Astrocyte (in vitro differentiated cells and primary cell): ENCODE measurements at places on chromosomes 4 and X. TPM values are rescaled to one million over a fixed set of nuclear protein-coding genes. Genes with fewer than 3 reads are reported as not detected.
A peak's percentile ranks its signal among the peaks of the same experiment; 100 is the strongest.

Gene MAGEB17
- total RNA-seq = not detected in 2 replicates

Gene TREX2
- 0.36 TPM in 1 of 2 replicates, not detected in the other for total RNA-seq

Gene GPC3
- total RNA-seq = 2.7 and 8.2 TPM in 2 replicates

Gene ERAS
- 0.24 TPM in 1 of 2 replicates, not detected in the other for total RNA-seq

Gene BRS3
- total RNA-seq = not detected in 2 replicates

Gene ARHGAP4
- 3.9 and 4.3 TPM in 2 replicates for total RNA-seq

Gene ATOH1
- total RNA-seq = not detected in 2 replicates

Gene PRR32
- not detected in 2 replicates for total RNA-seq

Gene LETM1
- total RNA-seq = 53.1 and 60.3 TPM in 2 replicates

Gene ATP8A1
- 2.9 TPM in 2 replicates for total RNA-seq

Gene SLC2A9
- 0.54 and 0.62 TPM in 2 replicates for total RNA-seq

Gene NXF2B
- total RNA-seq = not detected in 2 replicates

Gene HELT
- not detected in 2 replicates for total RNA-seq

DNA sequence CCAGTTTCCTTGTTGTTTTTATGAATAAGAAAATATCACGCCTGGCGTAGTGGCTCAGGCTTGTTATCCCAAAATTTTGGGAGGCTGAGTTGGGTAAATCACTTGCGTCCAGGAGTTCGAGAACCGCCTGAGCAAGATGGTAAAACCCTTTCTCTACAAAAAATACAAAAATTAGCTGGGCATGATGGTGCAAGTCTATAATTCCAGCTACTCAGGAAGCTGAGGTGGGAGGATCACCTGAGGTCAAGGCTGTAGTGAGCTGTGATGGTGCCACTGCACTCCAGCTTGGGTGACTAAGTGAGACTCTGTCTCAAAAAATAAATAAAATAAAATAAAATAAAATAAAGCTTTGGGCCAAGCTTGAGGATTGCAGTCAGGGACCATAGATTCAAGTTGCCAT, 827.2 kb downstream of the FSTL5 start:
- DNase-seq = no peak

DNA sequence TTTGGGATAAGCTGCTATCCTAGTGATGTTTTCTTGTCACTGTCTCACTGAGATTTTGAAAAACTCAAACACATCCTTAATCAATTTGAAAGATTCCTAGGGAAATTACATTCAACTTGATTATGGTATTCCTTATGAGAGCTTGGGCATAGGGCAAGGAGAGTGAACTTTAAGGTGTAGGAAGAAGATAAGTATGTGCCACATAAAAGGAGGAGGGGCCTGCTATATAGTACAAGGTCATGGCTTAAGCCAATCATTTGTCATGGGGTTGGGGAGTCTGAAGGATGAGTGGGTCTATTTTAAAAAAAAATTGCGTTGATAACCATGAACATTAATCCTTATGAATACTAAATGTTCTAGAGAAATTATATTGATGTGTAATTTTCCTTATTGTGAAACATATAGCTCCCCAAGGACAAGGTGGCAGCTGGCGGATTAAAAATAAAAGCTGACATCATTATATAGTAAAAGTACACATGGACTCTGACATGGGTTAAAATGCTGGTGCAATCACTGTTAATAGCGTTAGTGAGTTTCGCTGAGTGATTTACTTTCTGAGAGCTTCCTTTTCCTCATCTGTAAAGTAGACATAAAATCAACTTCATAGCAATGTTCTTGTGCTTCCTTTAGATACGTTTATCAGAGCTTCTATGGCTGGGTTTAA, 17.4 kb downstream of the GALNT7 start:
- no peak for DNase-seq

DNA sequence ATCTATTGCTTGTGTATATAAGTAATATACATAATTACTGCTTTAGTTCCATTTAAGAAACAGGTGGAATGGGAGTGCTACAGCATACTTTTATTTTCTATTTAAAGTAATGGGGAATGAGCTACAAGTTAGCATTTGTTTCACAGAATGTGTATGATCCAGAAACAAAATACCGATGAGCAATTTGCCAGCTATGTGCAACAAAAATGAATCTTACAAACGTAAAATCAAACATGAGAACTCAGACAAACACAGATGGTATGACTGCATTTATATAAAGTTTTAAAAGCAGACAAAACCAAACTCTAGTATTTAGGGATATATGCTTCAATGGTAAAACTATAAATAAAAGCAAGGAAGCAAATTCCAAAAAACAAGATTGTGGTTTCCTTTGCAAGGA, 141.7 kb downstream of the PAPSS1 start:
- DNase-seq = no peak

GRCh38 chrX:154058214-154058997, 38.7 kb upstream of the IRAK1 start:
- no peak for DNase-seq

- peak; percentile 12 for DNase-seq
Observed at GRCh38 chrX:10939424-10939823, 171.7 kb upstream of the HCCS start.

GRCh38 chr4:74284053-74284452, 24.2 kb upstream of the EPGN start:
- DNase-seq = peak; percentile 86

DNA sequence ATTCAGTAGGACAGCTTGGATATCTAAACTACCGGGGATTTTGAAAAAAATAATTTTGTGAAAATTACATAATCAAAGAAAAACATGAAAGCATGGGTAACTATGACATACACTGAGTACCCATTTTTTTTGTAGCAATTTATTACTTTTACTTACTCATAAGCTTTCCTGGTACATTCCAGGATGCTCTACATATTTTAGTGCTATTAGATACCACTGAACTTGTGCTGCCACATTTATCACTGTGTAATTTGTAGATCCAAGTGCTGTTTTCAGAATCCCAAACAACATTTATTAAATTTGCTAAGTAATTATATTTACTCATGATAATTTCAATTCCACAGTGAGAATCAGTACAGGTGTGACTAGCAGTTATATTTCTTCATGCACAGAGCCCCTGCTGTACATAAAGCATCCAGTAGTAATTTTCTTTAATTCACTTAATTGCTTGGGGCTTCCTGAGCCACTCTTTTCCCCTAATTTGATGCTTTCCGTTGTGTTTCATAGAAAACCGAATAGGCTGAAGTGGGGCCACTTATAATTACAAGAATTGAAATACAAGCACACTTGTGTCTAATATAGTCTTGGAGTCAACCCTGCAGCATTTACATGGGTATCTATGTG, 2254.4 kb downstream of the ARAP2 start:
- no peak for DNase-seq

DNA sequence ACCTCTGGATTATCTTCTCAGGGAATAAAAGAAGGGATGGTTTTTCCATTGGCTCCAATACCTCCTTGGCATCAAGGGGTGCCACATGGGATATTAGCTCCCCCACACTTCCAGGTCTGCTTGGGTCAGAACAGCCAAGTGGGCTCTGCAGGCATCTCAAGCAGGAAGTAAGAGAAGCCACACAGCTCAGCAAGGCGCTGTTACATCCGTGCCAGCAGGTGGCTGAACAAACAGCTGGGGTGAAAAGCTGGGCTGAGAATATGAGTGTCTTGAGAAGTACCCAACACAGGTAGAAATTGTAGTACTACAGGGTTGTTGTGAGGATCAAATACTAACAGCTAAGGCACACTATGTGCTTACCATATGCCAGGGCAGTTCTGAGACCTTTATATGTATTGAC, 76.7 kb upstream of the TMEM150C start:
- no peak for DNase-seq

DNA sequence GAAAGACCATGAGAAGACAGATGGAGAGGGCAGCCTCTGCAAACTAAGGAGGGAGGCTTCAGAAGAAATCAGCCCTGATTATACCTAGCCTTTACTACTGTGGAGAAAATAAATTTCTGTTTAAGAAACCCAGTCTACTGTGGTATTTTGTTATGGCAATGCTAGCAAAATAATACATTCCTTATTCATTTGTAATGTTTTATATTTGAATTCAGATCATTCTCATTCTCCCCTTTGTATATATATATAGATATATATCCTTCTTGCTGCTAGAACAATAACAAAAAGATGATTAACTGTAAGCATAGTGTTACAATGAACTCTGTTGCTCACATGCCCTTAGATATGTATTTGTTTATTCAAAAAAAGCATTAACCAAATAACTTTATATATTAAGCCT, 22.5 kb downstream of the DMD start:
- DNase-seq = no peak

DNA sequence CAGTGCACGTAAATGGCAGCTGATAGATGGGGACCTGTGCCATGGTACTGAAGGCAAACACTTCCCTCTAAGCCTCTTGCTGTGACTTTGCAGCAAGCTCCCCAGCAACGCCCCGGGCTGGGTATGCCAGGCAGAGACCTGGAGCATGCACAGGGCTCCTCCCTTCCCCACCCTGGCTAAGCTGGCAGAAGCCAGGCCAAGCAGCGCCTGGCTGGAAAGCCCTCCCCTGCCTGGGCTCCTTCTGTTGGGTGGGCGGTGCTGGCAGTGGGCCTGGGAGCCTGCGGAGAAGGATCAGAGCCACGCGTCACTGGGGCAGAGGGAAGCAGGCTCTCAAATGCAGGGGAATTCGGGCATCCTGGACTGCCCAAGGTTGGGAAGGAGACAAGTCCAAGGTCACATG, 3.6 kb downstream of the ATP2B3 start:
- no peak for DNase-seq

DNA sequence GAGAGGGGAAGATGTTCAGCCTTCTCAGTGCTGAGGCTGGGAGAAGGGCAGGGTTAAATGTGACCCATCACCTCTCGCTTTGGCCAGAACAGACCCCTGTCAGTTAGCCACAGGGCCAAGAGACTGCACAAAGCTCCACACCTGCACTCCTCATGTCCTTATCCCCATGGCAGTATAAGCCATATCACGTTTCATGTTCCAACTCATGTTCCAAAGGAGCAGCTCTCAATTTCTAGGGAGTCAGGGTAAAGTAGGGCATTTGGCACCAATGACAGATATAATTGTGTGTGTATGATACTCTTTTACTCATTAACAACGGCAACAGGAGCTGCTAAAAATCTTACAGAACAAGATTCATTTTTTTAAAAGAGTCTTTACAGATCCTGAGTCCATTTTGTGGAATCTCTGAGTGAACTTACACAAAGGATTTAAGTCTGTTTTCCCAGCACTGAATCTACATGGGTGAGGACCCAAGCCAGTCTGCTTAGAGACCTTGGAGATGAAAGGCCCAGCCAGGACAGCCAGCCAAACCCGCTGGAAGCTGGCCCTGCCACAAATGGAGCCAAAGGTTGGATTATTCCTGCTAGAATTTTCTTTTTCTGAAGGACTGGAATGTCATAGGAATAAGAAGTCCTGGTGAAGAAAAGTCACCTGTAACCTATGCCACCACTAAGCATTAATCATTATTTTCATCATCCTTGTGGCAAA, 129.1 kb upstream of the SMAD1 start:
- DNase-seq = peak; percentile 41

DNA sequence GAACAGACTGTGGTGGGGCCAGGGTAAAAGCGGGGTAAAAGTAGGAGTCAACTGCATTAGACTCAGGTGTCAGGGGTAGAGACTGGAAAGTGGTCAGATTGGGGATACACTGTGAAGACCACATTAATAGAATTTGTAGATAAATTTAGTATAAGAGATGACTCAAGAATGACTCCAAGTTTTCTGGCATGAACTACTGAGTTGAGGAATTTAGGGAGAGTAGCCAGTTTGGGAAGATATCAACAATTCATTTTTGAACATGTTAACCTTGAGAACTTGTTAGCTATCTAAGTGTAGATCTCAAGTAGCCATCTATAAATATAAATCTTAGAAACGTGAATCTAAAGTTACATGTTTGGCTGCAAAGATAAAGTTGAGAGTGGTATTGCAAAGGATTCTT, 206.9 kb upstream of the HCCS start:
- peak; percentile 69 for DNase-seq

DNA sequence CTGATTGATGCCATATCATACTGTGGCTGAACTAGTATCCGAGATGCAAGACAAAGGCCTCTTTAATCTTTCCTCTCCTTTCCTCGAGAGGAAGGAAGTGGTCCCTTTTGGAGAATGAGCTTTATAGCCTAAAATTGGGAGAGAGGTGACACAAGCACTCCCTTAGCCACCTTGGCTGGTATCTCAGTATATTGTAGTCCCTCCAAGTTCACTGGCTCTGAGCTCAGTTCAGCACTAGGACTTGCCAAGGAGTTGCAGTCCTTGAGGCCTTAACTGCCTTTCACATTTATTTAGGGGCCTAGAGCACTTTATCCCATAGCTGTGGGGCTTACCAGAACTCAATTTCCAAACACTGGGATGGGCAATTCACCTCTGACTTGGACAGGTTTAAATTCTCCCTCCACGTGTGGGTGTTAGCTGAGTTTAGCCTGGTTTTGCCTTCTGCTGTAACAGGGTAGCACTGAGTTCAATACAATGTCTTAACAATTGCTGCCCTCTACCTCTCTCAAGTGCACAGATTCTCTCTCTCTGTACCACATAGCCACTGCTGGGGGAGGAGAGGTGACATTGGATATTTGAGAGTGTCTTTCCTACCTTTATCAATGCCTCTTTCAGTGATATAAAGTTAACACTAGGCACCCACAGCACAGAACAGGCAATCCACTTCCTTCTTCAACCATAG, 216.4 kb downstream of the TECRL start:
- no peak for DNase-seq

DNA sequence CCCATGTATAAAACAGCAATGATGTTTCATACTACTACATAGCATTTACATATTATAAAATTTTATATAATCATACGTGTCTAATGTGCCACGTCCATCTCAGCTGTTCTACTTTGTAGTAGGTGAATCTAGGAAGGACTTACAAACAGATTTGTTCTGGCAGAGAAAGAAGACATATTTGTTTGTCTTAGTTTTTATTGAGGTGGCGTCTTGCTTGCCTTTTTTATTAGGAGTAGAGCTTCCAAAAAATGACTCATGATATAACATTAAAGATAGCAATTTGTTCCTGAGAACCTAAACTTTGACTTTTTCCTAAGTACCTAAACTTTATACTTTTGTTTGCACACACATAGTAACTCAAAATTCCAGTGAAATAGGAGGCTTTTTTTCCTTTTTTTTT, 64.6 kb downstream of the CLDN22 start:
- DNase-seq = no peak

GRCh38 chr4:184014301-184014700, 109.2 kb downstream of the STOX2 start:
- no peak for DNase-seq

DNA sequence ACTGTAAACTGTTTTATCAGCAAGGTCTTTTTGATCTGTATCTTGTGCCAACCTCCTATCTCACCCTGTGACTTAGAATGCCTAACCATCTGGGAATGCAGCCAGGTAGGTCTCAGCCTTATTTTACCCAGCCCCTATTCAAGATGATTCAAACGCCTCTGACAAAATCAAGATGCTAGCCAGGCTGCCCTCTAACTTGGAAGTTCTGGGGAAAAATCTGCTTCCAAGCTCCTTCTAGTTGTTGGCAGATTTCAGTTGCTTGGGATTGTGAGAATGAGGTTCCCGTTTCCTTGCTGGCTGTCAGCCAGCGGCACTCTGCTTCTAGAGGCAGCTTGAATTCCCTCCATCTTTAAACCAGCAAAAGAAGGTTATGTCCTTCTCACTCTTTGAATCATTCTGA, 34.7 kb downstream of the LUZP4 start:
- DNase-seq = peak; percentile 16

- peak; percentile 95 for DNase-seq
Observed at GRCh38 chr4:27154706-27155105, 294.1 kb downstream of the STIM2 start.
